Lung (tissue), 17 donors: ENCODE measurements at places on chromosomes 3 and 15.

DNA sequence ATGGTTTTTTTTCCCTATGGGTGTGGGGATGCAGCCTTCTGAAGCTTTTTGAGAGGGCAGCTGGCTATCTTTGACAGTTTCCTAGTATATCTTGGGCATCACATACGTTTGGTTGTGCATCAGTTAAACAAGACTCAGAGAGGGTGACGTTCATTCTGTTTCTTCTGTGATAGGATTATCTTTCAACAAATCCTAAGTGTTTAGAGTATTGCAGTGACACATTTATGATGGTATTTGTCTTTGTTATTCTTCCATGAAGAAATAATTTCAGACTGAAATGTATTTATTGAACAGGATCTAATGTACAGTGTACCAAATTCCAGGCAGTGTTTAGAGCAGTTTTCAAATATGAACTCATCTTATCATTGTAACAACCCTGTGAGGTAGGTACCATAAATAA lies 114.4 kb downstream of the PLCL2 start:
- no peaks in the 10 kb centered on the region for H3K4me1 ChIP-seq
- no peak overlapping the region for H3K4me3 ChIP-seq
- H3K27ac ChIP-seq: no peak overlapping the region
- H3K36me3 ChIP-seq: no peaks in the 10 kb centered on the region

DNA sequence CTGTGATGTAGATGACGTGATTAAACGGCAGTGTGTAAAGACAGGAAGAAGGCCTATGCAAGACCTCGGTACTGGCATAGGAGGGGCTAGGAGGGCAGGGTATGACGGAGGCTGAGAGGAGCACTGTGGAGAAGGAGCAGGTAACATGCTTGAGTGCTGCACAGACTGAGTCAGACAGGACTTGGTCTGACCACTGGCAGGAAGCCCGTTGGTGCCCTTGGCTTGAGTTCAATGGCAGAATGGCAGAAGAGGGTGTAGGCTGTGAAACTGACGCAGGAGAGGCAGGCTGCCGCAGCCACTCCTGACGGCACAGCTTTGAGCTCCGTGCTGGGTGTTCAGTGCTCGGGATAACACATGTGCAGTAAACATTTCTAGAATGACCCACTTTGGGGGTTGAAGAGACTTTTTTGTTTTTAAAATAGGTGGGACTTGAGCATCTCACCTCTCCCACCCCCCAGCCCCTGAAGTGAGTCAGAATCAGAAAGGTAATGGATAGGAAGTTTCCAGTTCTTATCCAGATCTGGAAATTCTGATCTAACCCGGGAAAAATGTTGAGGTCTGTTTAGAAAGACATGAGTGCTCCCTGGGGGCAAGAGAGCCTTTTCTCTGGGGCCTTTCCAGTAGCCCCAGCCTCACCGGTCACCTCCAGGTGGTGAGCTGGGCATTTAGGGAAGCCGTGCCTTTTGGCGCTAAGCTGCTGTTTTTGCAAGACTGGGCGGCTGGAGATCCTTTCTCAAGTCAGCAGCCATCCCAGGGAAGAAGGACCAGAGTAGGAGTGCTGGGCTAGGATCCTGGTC lies 126.4 kb downstream of the RPLP1 start:
- no peaks in the 10 kb centered on the region for H3K4me1 ChIP-seq
- no peak overlapping the region for H3K4me3 ChIP-seq
- H3K27me3 ChIP-seq: no peaks in the 10 kb centered on the region
- H3K36me3 ChIP-seq: no peaks in the 10 kb centered on the region

GRCh38 chr15:58873267-58873666 lies 60.2 kb downstream of the SLTM start:
- peaks cover 3% of the 10 kb centered on the region for H3K36me3 ChIP-seq
- H3K27ac ChIP-seq: no peak overlapping the region
- H3K4me3 ChIP-seq: no peak overlapping the region
- no peak for DNase-seq
- no peaks in the 10 kb centered on the region for H3K27me3 ChIP-seq
- no peaks in the 10 kb centered on the region for H3K4me1 ChIP-seq

DNA sequence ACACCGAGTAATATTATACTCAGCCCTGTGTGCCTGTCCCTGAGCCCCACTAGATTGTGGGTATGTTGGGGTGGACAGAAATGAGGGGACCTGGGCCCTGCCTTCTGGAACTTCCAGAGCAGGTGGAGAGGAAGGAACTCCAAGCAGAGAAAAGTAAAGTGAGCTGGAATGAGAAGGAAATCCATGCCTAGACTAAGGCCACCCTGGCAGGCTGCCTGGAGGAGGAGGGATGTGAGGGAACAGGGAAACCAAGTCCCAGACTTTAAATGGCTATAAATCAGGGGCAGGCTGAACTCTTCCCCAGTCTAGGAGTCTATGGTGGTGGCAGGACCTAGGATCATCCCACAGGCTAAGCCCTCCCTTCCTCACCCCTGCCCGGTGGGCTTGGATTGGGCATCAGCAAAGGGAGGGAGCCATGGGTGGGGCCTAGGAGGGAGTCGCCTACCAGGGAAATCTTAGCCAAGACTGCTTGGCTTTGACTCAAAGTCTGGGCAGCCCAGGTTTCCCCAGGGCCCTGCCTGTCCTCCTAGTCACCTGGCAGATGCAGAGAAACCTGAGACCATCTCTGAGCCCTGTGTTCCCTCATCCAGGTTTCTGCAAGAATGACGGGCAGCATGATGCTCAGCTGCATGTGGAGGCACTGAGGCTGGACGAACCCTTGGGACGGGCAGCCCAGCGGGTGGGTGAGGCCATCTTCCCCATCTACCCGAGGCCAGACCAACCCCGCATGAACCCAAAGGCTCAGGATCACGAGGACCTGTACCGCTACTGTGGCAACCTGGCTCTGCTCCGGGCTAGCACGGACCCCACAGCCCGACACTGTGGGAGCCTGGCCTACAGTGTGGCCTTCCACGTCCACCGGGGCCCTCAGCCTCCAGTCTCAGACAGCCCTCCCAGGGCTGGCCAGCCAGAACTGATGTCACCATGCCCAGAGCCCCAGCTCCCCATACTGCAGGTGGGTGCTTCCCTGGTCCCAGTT lies 15.6 kb upstream of the STRA6 start:
- no peaks in the 10 kb centered on the region for H3K4me1 ChIP-seq
- no peak for DNase-seq
- H3K27ac ChIP-seq: no peak overlapping the region
- H3K36me3 ChIP-seq: no peaks in the 10 kb centered on the region

DNA sequence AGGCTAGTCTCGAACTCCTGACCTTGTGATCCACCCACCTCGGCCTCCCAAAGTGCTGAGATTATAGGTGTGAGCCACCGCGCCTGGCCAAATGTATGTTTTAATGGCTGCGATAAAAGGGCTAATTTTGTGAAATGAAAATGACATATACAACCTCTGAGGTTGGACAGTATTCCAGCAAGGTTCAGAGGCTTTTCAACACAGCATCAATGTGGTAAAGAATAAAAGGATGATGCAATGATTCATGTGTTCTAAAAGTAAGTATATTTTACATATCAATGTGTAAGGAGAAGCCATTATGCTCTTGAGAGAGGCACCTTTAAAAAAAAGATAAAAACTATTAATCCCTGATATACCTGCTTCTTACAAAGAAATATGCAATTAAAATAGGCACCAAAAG lies 6.7 kb downstream of the SLTM start:
- H3K36me3 ChIP-seq: peaks cover 12% of the 10 kb centered on the region
- H3K27me3 ChIP-seq: no peaks in the 10 kb centered on the region
- no peak overlapping the region for H3K4me3 ChIP-seq

GRCh38 chr3:189210251-189210770 lies 38.5 kb downstream of the TPRG1 start:
- no peaks in the 10 kb centered on the region for H3K27me3 ChIP-seq
- no peak overlapping the region for H3K27ac ChIP-seq
- no peaks in the 10 kb centered on the region for H3K4me1 ChIP-seq
- no peak for DNase-seq
- H3K4me3 ChIP-seq: no peak overlapping the region

DNA sequence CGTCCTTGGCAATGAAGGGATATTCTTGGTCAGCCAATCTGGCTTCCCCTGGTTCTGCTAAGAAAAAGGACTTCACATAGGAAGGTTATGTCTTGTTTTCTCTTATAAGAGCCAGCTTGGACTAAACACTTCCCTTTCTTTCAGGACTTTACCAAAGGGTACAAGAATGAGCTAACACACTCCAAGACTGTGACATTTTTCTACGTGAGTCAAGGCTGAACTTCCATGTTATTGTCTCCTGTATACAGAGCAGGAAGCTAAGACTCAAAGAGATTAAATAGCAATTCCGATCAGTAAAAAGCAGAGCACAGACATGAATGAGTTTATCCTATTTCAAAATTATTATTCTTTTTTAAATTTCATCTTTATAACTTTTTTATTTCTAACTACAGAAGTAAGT lies 63.3 kb upstream of the STT3B start:
- no peak overlapping the region for H3K27ac ChIP-seq
- no peaks in the 10 kb centered on the region for H3K36me3 ChIP-seq
- H3K27me3 ChIP-seq: no peaks in the 10 kb centered on the region
- no peak for DNase-seq
- H3K4me3 ChIP-seq: no peak overlapping the region
